ENCODE measurements at places on chromosomes 2 and 18.

DNA sequence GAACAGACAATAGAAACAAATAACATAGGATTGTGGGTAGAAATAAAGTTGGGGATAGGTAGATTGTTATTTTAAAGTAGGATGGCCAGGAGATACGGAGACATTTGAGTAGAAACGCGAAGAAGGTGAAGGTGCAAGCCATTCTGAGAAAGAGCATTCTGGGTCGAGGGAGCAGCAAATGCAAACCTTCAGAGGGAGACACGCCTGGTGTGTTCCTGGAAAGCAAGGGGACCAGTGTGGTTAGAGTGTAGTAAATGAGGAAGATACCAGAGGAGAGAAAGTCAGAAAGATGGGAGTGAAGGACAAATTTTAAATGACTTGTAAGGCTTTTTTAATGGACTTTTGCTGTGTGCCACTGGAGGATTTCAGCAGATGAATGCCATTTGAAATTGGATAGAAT lies 1.7 kb downstream of the CYP20A1 start:
- no peak for DNase-seq

- no peak for DNase-seq
These were observed 103.7 kb downstream of the BIN1 start for GRCh38 chr2:127003070-127003800.

GRCh38 chr2:169716238-169716886 lies 17.3 kb upstream of the KLHL23 start:
- DNase-seq: no peak

DNA sequence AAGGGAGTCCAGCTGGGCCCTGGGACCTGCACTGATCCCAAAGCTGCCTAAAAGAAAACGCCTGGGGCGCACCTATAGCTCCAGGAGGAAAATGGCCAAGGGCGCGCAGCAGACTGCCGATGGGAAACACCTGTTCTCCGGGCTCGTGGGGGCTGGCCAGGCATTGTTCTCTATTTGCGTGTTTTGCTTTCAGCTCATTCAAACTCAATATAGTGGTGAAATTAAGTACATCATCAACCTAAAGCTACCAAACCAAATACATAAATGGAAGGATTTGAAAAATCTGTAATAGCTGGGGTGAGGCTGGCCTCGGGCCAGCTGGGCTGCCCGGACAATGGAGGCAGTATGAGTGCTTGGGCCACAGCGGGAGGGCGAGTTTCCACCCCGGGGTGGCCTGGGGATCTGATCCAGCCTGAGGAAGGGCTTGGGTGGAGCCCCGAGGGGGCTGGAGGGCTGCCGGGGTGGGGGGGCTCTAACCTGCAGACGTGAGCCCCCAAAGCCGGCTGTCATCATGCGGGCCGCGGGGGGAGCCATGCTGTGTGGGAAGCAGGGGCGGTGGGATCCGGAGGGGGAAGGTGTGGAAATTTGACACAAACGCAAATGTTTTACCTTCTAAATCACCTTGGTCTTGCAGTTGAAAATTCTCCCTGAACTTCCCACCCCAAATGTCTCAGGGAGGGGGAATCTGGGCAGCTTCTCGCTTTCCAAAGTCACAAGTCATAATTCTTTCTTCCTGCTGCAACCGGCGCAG lies 77.6 kb downstream of the ASB1 start:
- DNase-seq: no peak

DNA sequence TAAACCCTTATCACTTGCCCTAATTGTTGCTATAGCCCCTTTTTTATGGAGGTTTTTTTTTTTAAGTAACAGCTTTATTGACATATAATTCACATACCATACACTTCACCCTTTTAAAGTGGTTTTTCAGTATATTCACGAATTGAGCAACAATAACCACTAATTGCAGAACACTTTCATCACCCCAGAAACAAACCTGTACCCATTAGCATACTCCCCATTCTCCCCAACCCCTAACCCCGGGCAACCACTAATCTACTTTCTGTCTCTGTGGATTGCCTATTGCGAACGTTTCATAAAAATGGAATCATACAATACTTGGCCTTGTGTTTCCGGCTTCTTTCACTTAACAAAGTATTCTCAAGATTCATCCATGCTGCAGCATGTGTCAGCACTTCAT lies 213.6 kb downstream of the ATAD2B start:
- no peak for DNase-seq

- no peak for DNase-seq
These were observed 1389.8 kb upstream of the TMEFF2 start for GRCh38 chr2:193584522-193584938.

GRCh38 chr18:62239475-62239874 lies 52.4 kb downstream of the RELCH start:
- DNase-seq: no peak

GRCh38 chr2:105917688-105918087 lies 173.0 kb downstream of the NCK2 start:
- no peak for DNase-seq
